ENCODE measurements at places on chromosomes 13 and 19. TPM values are rescaled to one million over a fixed set of nuclear protein-coding genes. Genes with fewer than 3 reads are reported as not detected.

IZUMO2 gene
- total RNA-seq = not detected

IRGC gene
- not detected for total RNA-seq

- no peaks in the 10 kb centered on the region for H3K36me3 ChIP-seq
- no peak for DNase-seq
- no peaks in the 10 kb centered on the region for H3K4me1 ChIP-seq
- no peak overlapping the region for H3K27ac ChIP-seq
- peaks cover 24% of the 10 kb centered on the region for H3K27me3 ChIP-seq
Measured at GRCh38 chr19:670609-671075, 5.5 kb upstream of the FSTL3 start.

DNA sequence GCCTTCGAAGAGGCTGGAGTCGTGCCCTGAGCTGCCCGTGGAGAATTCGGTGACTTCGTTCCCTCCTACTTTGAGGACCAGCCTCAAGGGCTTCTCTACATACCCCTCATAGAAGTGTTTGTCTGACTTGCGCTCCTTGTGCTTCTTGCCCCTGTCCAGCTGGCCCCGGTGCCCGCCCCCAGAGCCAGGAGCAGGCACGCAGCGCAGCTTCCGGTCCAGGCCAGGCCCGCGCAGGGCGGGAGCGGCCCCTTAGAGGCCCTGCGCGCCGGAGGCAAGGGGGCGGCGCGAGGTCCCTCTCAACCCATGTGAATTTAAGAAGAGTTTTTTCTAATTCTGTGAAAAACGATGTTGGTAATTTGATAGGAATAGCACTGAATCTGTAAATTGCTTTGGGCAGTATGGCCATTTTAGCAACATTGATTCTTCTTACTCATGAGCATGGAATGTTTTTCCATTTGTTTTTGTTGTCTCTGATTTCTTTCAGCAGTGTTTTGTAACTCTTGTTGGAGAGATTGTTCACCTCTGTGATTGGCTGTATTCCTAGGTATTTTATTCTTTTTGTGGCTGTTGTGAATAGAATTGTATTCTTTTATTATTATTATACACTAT lies 46.9 kb upstream of the SOX21 start:
- H3K4me3 ChIP-seq = no peak overlapping the region
- H3K27me3 ChIP-seq = peaks cover 24% of the 10 kb centered on the region
- no peak for DNase-seq
- H3K4me1 ChIP-seq = no peaks in the 10 kb centered on the region

DNA sequence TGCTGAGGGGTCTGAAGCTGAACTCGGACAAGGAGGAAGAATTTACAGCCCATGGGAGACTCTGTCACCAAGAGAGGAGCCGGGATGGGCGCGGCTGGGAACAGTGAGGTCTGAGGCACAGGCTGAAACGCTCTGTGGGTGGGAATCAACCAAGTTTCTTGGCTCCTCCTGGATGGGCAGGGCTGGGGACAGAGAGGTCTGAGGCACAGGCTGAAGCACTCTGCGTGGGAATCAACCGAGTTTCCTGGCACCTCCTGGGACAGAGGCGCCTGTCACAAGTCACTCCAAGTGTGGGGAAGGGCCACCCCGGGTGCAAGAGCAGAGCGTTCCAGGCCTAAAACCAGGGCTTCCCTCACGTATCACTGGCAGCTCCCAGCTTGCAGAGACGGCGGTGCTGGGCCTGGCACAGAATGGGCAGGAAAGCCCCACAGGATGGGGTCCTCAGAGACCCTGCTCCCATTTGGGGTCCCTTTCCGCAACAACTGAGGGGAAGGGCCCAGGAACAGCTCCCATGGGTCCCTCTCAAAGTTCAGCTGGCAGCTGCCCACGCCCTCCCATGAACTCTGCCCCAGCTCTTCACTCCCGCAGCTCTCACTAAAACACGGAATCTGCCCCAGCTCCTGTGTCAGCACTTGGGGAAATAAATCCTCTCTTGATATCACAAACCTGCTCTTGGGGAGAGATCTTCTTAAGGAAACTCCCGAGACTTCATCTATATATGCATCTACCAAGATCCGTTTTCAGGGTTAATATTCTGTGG lies 18.5 kb downstream of the AP3D1 start:
- no peaks in the 10 kb centered on the region for H3K4me1 ChIP-seq
- H3K27ac ChIP-seq = no peak overlapping the region
- H3K4me3 ChIP-seq = no peak overlapping the region
- H3K27me3 ChIP-seq = no peaks in the 10 kb centered on the region
- no peak for DNase-seq
- peaks cover 36% of the 10 kb centered on the region for H3K36me3 ChIP-seq

DNA sequence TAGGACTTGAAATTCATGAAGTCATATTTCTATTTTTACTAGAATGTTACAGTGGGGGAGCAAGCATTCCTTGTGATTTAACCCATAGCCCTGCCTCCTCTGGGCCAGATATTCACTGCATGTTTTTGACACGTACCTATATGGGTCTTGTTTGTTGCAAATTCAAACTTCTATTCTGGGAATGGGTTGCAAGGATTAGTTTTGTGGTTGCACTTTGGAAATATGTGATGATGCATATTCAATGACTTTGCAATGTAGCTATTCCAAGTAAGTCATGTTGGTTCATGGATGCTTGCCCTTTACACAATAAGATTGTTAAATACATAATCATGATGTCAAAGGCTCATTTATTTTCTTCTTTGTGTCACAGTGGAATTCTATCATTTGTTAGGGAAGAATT lies 440.8 kb downstream of the TDRD3 start:
- no peak overlapping the region for H3K27ac ChIP-seq
- no peaks in the 10 kb centered on the region for H3K36me3 ChIP-seq
- no peak overlapping the region for H3K4me3 ChIP-seq

CACNG6 gene
- not detected for total RNA-seq

DNA sequence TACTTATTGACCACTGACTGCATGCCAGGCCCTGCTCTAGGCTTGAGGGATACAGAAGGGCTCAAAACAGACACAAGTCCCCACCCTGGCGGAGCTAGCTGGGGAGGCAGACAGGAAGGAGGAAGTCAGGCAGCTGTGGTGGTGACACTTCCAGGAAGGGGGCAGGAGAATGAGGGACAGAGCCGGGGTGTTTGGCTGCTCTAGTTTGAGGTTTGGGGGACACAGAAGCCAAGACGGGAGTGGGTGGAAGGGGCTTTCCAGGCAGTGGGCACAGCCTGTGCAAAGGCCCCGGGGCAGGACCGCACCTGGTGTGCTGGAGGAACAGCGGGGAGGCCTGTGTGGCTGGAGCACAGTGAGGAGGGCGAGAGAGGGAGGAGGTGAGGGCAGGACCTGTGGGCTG lies 4.0 kb downstream of the MRPL54 start:
- H3K27ac ChIP-seq = peak overlapping the region; percentile 34
- peak overlapping the region; percentile 8 for H3K4me3 ChIP-seq
- peak; percentile 67 for DNase-seq
- peaks cover 5% of the 10 kb centered on the region for H3K27me3 ChIP-seq

DIAPH3 gene
- 26.6 TPM for total RNA-seq

MYO16 gene
- total RNA-seq = not detected

- no peak overlapping the region for H3K4me3 ChIP-seq
- H3K4me1 ChIP-seq = no peaks in the 10 kb centered on the region
- DNase-seq = no peak
Measured at GRCh38 chr13:95620825-95621498, 23.5 kb downstream of the DZIP1 start.

- DNase-seq = no peak
- H3K27me3 ChIP-seq = peaks cover 11% of the 10 kb centered on the region
- no peak overlapping the region for H3K27ac ChIP-seq
- no peak overlapping the region for H3K4me3 ChIP-seq
- H3K4me1 ChIP-seq = no peaks in the 10 kb centered on the region
Measured at GRCh38 chr13:20247403-20247802, 15.3 kb upstream of the GJB6 start.

- H3K4me3 ChIP-seq = no peak overlapping the region
- H3K36me3 ChIP-seq = no peaks in the 10 kb centered on the region
- H3K27me3 ChIP-seq = no peaks in the 10 kb centered on the region
- H3K27ac ChIP-seq = no peak overlapping the region
- no peak for DNase-seq
Measured at GRCh38 chr13:33940256-33940655, 122.3 kb downstream of the RFC3 start.

- no peak overlapping the region for H3K27ac ChIP-seq
- peaks cover 2% of the 10 kb centered on the region for H3K27me3 ChIP-seq
- DNase-seq = no peak
- no peaks in the 10 kb centered on the region for H3K36me3 ChIP-seq
Measured at GRCh38 chr13:26624572-26624971, 67.1 kb downstream of the WASF3 start.

DNA sequence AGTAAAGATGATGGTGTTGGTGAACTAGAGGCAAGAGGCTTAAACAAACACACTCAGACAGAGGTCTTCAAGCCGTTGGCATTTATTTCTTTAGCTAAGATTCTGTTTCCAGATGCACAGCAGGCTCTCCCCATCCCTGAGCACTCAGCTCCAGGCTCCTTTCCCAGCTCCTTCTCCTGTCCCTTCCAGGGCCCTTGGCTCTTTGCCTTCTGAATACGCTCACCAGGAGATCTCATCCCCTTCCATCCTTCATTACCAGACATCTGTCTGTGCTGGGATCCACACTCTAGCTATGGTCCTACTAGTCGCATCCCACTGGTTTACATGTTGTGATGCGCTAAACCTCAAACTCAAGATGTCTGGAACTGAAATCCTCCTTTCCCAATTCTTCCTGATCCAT lies 25.3 kb upstream of the DOCK9 start:
- no peak overlapping the region for H3K4me3 ChIP-seq
- H3K4me1 ChIP-seq = peaks cover 60% of the 10 kb centered on the region
- H3K27me3 ChIP-seq = no peaks in the 10 kb centered on the region
- H3K27ac ChIP-seq = no peak overlapping the region
- no peak for DNase-seq

RYR1 gene
- 3.6 TPM for total RNA-seq

DNA sequence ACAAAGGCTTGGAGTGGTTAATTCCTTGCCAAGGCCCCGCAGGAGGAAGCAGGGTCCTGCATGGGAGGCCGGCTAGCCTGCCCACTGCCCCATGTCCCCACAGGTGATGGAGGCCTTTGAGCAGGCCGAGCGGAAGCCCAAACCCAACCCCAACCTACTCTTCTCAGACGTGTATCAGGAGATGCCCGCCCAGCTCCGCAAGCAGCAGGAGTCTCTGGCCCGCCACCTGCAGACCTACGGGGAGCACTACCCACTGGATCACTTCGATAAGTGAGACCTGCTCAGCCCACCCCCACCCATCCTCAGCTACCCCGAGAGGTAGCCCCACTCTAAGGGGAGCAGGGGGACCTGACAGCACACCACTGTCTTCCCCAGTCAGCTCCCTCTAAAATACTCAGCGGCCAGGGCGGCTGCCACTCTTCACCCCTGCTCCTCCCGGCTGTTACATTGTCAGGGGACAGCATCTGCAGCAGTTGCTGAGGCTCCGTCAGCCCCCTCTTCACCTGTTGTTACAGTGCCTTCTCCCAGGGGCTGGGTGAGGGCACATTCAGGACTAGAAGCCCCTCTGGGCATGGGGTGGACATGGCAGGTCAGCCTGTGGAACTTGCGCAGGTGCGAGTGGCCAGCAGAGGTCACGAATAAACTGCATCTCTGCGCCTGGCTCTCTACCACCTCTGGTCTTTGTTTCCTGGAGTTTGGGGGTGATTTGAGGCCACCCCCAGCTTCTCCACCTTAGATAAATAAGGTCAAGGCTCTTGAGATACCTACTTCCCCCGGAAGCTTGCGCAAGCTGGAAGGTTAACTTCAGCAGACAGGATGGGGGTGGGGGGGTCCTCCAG lies 2.6 kb downstream of the B3GNT8 start:
- no peak overlapping the region for H3K4me3 ChIP-seq
- H3K4me1 ChIP-seq = peaks cover 13% of the 10 kb centered on the region
- DNase-seq = no peak
- H3K36me3 ChIP-seq = peaks cover 24% of the 10 kb centered on the region
- H3K27ac ChIP-seq = no peak overlapping the region

DNA sequence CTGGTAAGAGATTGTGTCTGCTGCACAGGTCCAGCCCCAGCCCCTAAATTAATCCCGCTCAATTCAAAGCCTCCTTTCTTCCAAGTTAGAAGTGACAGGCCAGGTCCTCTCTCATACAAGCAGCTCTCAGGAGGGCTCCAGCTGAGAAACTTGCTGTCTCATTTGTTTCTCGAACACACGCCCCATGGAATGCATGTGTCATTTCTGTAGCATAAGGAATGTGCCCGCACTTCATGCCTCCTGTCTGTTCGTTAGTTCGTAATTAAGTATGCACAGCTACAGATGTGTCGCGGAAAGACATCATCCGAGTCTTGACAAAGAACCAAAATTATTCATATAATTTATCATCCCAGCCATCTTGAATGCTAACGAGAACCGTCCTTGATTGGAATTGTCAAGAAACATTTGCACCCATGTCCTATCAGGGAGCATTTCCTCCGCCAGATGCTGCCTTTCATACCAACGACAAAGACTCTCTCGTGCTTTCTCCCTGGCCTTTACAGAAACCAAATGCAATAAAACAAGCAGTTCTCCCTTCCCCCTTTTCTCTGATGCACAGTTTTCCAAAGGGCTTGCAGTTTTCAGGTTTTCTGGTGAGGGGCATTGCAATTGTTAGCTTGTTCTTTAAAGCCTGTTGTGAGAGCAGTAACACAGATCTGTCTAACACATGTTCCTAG lies 133.5 kb downstream of the UQCRFS1 start:
- no peaks in the 10 kb centered on the region for H3K4me1 ChIP-seq
- H3K27ac ChIP-seq = no peak overlapping the region
- no peaks in the 10 kb centered on the region for H3K36me3 ChIP-seq
- no peak overlapping the region for H3K4me3 ChIP-seq

GFY gene
- not detected for total RNA-seq

DNA sequence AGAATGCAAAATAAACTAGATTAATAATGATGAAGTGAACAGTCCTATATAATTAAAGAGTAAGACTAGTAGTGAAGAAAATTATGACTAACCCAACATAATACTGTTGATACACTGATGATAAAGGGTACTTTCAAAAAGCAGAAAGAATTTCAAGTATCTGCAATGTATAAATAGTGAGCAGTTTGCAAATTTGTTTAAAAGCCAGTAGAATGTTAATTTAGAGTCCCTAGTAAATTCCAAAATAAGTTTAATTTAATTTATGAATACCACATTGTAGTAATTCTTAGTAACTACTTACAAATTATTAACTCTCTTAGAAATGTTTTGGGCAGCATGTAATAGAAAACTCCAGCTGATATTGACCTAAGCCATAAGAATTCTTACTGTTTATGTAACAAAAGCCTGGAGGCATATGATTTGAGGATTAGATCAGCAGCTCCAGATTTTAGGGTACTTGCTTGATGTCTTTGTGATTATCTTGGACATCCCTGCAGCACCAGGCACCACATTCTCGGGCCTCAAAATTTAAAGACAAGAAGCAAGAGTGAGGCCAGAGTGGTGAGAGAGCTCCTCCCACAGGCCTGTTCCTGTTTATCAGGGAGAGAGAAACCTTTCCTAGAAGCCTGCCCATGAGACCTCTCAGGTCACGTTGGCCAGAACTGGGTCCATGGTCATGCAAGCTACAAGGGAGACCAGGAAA lies 67.6 kb upstream of the TDRD3 start:
- H3K4me3 ChIP-seq = no peak overlapping the region
- H3K27ac ChIP-seq = no peak overlapping the region
- DNase-seq = peak; percentile 63

FOSB gene
- total RNA-seq = 11.3 TPM
